ENCODE measurements at places on chromosomes 6 and 20.

- no peak for DNase-seq
Measured at GRCh38 chr20:3752386-3752759, 15.2 kb downstream of the ADISSP start.

DNA sequence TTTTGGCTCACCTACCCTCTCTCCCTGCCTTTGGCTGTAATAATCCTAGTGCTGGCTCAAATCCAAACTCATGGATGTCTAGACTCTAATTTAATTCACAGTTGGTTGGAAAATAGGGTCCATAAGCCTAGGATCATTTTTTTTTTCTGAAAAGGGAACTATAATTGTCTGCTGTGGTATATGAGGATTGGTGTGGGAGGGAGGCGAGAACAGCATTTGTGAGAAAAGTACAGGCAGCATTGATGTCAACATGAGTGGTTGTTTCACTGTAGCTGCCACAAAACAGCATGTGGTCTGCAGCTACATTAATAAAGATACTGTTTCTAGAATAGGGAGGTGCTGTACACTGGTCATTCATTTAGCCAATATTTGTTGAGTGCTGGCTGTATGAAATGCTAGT, 18.6 kb upstream of the POLR1H start:
- DNase-seq: no peak

GRCh38 chr6:97663252-97663651, 380.2 kb upstream of the MMS22L start:
- DNase-seq: no peak

- DNase-seq: no peak
Measured at GRCh38 chr20:1327241-1327653, 1.7 kb downstream of the SDCBP2 start.

GRCh38 chr20:32743237-32744112, at the start of gene COMMD7:
COMMD7 (minus strand) TSS chr20:32743467; CDS start chr20:32743391, 76 bp downstream.
- no peak for DNase-seq

DNA sequence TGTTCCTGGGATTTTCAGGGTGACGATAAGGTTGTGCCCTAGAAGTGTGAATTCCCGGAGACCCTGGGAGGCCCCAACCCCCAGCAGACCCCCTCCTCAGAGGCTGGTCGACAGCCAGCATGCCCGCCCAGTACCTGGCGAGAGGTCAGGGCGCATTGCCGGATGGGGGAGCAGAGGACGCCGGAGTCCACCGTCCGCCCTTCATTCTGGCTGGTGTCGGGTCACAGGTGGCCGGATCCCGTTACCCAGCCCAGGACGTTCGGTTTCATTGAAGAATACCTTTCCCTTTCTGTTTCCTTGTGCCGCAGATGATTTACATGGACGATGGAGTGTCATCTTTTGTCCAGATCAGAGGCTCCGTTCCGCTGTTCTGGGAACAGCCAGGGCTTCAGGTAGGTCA, 61.3 kb downstream of the SYNJ2 start:
- DNase-seq: no peak

Measured in kidney capillary endothelial cell (primary cell).